Neural progenitor cell (in vitro differentiated cells): ENCODE measurements at places on chromosomes 7 and 10. TPM values are rescaled to one million over a fixed set of nuclear protein-coding genes. Genes with fewer than 3 reads are reported as not detected.

DNA sequence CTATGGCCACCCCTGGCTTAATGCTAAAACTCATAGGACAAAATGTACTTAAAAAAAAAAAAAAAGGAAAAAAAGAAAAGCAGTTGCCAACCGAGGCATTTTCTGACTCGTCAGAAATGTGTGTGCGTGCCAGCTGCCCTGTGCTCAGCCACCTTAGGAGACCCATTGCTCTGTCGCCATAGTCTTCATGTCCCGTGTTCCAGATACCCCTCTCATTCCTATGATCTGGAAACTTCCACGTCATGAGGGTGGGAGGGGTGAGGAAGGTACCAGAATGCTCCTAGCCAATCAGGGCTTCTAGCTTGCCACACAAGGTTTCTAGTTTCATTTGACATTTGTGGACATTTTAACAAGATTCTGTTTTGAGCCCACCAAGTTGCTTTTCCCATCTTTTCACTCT lies 212.9 kb downstream of the TCF7L2 start:
- DNase-seq, result no peak

- no peak for DNase-seq
These were observed 13.7 kb upstream of the ANKRD22 start for GRCh38 chr10:88865281-88865876.

DNA sequence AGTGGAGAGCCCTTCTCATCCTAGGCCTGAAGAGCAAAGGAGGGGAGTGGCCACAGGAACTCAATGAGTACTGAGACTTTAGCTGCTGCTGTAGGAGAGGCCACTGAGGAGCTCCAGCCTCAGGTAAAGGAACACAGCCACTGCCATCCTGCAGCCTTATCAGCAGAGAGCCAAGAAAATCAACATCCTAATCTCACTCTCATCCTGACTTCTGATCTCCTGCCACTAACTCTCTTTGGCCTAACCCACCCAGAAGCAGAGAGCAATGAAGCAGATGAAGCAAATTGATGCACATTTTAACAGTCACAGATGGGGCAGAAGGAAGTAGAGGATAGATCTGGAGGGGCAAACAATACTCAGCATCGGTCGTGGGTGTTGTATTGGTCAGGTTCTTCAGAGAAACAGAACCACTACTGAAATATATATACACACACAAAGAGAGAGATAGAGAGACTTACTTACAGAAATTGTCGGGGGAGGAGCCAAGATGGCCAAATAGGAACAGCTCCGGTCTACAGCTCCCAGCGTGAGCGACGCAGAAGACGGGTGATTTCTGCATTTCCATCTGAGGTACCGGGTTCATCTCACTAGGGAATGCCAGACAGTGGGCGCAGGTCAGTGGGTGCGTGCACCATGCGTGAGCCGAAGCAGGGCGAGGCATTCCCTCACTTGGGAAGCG lies 297.6 kb downstream of the MTERF1 start:
- no peak for DNase-seq

- DNase-seq, result no peak
These were observed 139.6 kb downstream of the KLF6 start for GRCh38 chr10:3645406-3645805.

- peak; percentile 23 for DNase-seq
These were observed 13.9 kb downstream of the VCL start for GRCh38 chr10:74011770-74012169.

DNA sequence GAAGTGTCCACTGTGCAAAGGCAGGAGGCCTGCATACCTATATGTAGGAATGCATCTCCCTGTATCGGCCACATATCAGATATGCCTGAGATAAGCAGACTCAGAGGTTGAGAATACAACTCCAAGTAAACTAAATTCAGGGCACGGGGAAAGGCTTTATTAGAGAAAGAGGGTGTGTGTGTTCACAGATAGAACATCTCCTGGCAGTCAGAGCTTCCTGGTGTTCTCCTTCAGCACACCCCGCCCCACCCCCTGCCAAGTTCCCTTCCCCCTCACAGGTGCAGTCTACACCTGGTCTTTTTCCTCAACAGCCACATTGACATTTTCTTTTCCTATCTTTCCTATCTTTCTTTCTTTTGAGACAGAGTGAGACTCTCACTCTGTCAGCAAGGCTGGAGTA lies 17.1 kb downstream of the GBX1 start:
- DNase-seq, result no peak

DNA sequence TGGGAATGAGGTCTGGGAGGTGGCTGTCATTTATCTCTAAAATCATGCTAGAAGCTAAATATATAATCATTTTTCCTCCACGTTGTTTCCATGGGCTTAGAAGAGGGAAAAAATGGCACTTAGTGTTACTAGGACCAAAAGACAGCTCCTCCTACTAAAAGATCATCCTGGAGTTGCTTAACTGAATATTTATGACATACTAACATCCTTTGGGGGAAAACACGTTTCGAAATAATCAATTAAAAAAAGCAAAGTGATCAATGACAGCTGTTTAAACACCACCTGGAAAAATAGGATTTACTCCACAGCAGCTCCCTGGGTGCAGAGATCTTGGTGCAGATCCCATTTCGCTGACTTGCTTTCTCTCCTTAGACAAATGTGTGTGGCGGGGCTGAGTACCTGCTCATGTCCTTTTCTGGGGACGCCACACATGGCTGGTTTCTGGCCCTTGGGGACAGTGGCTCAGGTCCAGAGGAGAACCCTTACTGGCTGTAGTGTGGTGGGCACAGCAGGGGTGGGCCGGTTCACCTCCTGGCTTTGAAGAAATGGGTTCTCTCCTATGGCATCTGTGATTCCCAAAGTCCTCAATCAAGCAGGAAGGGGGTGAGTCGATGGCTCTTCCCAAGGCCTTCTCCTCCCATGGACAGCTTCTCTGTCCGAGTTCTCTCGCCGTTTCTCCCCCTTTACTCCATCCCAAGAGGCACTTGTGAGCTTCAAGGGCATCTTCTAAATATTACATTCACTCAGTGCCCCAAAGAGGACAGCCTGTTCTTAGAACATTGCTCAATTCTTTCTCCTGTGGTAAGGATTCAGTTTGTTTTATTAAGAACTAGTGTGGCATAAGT lies 156.4 kb upstream of the KLF14 start:
- no peak for DNase-seq

GRCh38 chr10:126090443-126090842 lies 194.1 kb downstream of the FANK1 start:
- no peak for DNase-seq

GRCh38 chr10:60257767-60258428 lies 131.8 kb downstream of the ANK3 start:
- DNase-seq, result peak; percentile 21

DNA sequence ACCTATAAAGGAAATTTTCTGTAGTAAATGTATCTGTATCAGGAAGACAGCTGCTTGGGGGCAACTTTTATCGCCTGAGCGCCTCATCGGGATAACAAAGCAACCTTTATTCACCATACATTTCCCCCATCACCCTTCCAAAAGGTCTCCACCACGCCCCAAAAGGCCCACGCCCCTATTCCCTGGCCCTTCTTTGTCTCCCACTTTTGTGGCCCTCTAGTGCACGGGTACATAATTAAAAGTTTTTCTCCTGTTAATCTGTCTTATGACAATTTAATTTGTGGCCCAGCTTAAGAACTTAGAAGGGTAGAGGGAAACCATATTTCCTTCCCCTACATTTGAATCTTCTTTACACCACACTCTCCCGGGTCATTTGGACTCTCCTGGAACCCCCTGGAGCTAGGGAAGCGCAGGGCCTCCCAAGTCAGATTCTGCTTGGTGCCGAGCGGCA lies 625 bp downstream of the RP9 start:
- peak; percentile 37 for DNase-seq

GRCh38 chr10:101000915-101001658 lies 1.5 kb downstream of the LZTS2 start:
- DNase-seq, result peak; percentile 39

DNA sequence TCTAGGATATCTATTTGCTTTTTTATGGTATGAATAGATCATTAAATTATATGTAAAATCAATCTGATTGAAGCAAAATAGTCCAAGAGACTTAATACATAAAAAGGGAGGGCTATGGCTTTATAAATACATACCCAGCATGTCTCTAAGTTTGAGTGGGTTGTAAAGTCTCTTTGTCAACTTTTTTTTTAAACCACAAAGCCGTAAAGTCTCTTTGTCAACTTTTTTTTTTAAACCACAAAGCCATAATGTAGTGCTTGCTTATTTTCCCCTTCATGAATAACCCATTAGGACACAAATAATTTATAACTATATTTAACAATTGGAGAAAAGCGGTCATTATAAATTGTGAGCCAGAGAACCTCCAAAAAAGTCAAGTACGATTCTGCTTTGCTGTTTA lies 5.7 kb downstream of the HECTD2 start:
- DNase-seq, result no peak

DNA sequence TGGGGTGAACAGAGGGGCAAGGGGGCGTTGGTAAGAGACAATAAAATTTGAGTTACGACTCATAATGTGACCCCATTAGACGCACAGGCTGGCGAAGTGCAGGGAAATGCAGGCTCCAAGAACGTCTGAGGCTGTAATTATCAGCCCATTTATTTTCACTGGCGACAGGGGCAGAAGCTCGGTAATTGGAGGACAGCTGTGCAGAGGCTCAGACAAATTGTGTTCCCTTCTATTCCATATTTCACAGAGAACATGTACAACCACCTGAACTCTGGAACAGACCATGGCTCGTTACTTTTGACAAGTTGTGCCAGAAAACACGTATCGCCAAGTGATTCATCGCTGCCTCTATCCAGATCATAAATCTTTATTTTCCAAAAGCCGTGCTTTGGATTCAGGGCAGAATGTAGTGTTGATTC lies 137.3 kb upstream of the FRMD4A start:
- DNase-seq, result no peak

DNA sequence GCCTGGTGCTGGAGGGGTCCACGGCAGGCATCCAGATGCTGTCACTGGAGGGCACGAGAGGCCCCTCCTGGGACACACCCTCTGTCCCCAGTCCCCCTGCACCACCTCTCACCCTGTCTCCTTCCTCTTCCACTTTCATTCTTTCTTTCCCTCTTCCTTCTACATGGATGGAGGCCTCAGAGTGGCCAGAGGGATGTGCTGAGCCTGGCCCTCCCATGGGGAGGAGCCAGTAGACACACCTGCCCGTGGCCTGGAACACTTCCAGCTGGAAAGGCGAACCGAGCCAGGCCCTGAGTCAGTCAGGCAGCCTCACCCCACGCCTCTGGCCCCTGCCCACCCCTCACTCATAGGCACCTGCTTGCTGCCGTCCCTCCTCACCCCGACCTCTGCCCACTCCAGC lies 55.9 kb upstream of the MXI1 start:
- DNase-seq, result peak; percentile 47

- no peak for DNase-seq
These were observed 98.7 kb downstream of the CDK6 start for GRCh38 chr7:92737706-92738105.

DNA sequence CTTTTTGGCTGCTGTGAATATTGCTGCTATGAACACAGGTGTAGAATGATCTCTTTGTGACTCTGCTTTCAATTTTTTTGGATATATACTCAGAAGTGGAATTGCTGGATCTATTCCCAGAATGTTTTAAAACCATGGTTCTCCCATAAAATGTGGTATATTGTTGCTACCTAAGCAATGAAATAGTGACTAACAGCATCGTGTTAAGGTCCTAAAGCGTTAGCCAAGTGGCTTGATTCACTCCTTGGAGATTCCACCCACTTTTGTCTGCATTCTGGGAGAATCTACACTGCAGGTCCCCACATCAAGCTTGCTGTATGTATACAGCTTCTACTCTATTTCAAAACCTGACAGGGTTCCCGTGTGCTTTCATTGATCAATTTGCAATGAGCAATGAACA lies 105.6 kb downstream of the CDK6 start:
- DNase-seq, result no peak

DNA sequence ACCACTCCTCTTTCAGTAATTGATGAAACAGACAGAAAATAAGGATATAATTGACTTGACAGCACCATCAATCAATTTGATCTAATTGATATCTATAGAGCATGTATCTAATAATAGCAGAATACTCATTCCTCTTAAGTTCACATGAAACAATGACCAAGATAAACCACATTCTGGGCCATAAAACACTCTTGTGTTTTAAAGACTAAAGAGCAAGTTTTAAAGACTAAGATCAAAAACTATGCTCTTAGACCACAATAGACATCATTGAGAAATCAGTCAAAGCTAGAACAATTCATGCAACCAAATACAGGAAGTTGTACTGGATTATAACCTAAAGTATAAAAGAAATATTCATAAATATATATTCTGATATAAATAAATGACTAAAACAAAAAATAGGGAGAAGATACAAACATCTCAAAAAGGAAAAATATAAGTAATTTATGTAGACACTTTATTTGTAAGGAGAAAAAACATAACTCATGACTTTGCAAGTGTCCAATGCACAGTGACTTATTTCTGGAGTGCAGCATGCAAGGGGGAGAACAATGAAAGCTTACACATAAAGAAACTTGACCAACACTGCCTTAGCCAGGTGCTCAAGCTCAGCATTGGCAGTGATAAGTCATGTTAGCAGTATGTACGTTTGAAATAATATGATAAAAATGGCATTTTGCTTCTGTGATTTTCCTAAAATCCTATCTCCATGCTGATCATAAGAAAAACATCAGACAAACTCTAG lies 312.7 kb upstream of the IGFBP3 start:
- DNase-seq, result no peak

GRCh38 chr7:151254316-151254715 lies 5.8 kb upstream of the SMARCD3 start:
- DNase-seq, result no peak

GRCh38 chr7:32410545-32410944 lies 79.6 kb downstream of the LSM5 start:
- no peak for DNase-seq

- DNase-seq, result no peak
These were observed 89.8 kb upstream of the ANK3 start for GRCh38 chr10:60479305-60480020.

DNA sequence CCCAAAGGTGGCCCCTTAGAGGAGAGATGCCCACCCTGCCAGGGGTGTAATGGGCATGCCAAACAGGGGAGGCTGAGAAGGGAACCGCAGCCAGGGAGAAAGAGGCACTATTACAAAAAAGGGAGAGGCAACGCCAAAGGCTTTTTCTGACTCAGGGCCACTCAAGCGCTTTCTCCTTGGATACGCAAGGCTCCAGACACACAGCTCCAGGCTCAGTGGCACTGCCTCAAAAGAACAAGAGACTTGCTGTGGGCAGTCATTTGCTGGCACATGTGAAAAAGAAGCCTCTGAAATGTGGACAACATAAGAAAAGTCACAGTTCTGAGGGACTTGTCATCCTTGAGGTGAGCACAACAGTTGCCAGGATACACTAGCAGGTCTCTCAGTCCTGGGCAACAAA lies 128.4 kb downstream of the DGKI start:
- DNase-seq, result no peak

GRCh38 chr10:92691591-92692079 lies 1.9 kb downstream of the HHEX start:
- peak; percentile 70 for DNase-seq

EPO gene
- total RNA-seq, result 0.09 and 0.58 TPM in 2 replicates

GPC2 gene
- 17.0 and 61.0 TPM in 2 replicates for total RNA-seq

FOXI2 gene
- not detected in 2 replicates for total RNA-seq

OR9A2 gene
- total RNA-seq, result not detected in 2 replicates

CTTNBP2 gene
- 17.4 and 25.5 TPM in 2 replicates for total RNA-seq

LRMDA gene
- 5.2 TPM in 1 of 2 replicates, not detected in the other for total RNA-seq

SFXN2 gene
- total RNA-seq, result 6.4 and 15.5 TPM in 2 replicates

BMPER gene
- 0.74 and 1.2 TPM in 2 replicates for total RNA-seq

CUBN gene
- 1.5 and 2.2 TPM in 2 replicates for total RNA-seq

SH2D4B gene
- total RNA-seq, result 0.06 and 0.11 TPM in 2 replicates

CLDN4 gene
- total RNA-seq, result 2.8 TPM in 1 of 2 replicates, not detected in the other
